ENCODE measurements at places on chromosomes 4 and X. TPM values are rescaled to one million over a fixed set of nuclear protein-coding genes. Genes with fewer than 3 reads are reported as not detected.

Gene CT45A5
- polyA plus RNA-seq, result not detected

- H3K27ac ChIP-seq, result no peak overlapping the region
- no peaks in the 10 kb centered on the region for H3K36me3 ChIP-seq
- no peaks in the 10 kb centered on the region for H3K27me3 ChIP-seq
- DNase-seq, result no peak
- H3K4me1 ChIP-seq, result no peaks in the 10 kb centered on the region
- H3K4me3 ChIP-seq, result no peak overlapping the region
These were observed 150.5 kb upstream of the RXFP1 start for GRCh38 chr4:158371158-158371557.

GRCh38 chrX:65643531-65644052, 23.9 kb upstream of the MSN start:
- no peaks in the 10 kb centered on the region for H3K36me3 ChIP-seq
- no peak overlapping the region for H3K4me3 ChIP-seq
- no peak overlapping the region for H3K27ac ChIP-seq
- no peak for DNase-seq
- no peaks in the 10 kb centered on the region for H3K4me1 ChIP-seq

- no peak overlapping the region for H3K27ac ChIP-seq
- H3K36me3 ChIP-seq, result peaks cover 28% of the 10 kb centered on the region
- no peaks in the 10 kb centered on the region for H3K27me3 ChIP-seq
These were observed 11.7 kb upstream of the PTTG2 start for GRCh38 chr4:37948542-37948941.

GRCh38 chr4:120435179-120435578, 368.5 kb upstream of the MAD2L1 start:
- no peak overlapping the region for H3K27ac ChIP-seq
- no peaks in the 10 kb centered on the region for H3K36me3 ChIP-seq
- H3K4me1 ChIP-seq, result no peaks in the 10 kb centered on the region

DNA sequence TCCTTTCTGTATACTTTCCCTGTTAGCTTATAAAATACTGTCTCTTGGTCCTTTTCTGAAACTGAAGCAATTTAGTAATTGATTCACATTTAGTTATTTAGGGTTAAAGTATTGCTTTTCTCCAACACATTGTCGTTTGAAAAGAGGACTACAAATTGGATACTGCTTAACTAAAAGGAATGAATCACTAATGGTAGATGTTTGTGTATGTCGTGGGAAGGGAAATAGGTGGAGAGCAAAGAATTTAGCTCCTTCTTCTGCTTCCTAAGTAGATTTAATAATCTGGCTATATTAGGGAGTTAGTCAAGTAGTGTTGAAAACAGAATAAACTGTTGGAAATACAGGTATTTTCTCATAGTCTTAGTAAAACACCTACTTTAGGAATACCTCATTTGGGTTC, 27.9 kb downstream of the SLAIN2 start:
- H3K36me3 ChIP-seq, result no peaks in the 10 kb centered on the region
- H3K27me3 ChIP-seq, result no peaks in the 10 kb centered on the region
- DNase-seq, result no peak
- H3K4me1 ChIP-seq, result peaks cover 27% of the 10 kb centered on the region

GRCh38 chr4:129344058-129344457, 248.1 kb downstream of the C4orf33 start:
- peaks cover 9% of the 10 kb centered on the region for H3K4me1 ChIP-seq
- no peaks in the 10 kb centered on the region for H3K27me3 ChIP-seq
- no peaks in the 10 kb centered on the region for H3K36me3 ChIP-seq
- no peak for DNase-seq

DNA sequence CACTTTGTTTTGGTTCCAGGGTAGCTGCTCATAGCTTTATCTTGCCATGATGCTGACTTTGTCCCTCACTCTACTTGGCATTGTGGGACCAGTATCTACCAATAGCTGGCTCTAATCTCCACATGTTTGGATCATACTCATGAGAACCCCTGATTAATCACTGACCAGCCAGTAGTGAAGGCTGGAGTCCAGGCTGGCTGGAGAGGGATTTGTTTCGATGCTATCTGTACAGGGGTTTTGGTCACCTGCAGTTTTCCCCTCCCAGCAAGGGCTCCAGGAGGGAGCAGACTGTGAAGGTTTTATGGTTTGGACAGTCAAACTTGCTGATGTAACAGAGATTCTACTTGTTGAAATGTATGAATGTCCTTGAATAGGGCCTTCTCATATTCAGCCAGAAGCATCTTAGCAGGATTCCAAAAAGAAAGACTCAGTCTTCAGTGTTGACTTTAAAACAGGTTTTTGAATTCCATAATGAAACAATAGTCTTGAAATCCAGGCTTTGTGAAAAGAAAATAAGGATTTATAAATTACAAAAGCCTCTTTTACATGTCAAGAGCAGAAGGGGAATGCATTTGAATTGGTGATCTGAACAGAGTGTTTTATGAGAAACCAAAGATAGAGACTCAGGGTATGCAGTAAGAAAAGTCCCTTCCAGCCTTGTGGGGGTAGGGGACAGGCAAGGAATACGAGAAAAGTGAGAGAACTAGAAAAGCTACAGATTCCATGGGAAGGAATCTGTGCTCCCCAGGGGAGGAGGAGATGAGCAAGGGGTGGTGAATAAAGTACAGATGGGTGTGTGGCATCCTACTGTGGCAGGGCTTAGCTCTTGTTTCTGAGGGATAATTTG, 103.1 kb upstream of the SHISA3 start:
- H3K36me3 ChIP-seq, result no peaks in the 10 kb centered on the region
- no peak overlapping the region for H3K4me3 ChIP-seq
- H3K27ac ChIP-seq, result no peak overlapping the region
- H3K4me1 ChIP-seq, result no peaks in the 10 kb centered on the region
- no peak for DNase-seq
- no peaks in the 10 kb centered on the region for H3K27me3 ChIP-seq

Gene PDGFRA
- 11.1 TPM for polyA plus RNA-seq

Gene MGARP
- polyA plus RNA-seq, result 0.54 TPM

Gene INTS6L
- 17.5 TPM for polyA plus RNA-seq

Gene VCX2
- not detected for polyA plus RNA-seq

DNA sequence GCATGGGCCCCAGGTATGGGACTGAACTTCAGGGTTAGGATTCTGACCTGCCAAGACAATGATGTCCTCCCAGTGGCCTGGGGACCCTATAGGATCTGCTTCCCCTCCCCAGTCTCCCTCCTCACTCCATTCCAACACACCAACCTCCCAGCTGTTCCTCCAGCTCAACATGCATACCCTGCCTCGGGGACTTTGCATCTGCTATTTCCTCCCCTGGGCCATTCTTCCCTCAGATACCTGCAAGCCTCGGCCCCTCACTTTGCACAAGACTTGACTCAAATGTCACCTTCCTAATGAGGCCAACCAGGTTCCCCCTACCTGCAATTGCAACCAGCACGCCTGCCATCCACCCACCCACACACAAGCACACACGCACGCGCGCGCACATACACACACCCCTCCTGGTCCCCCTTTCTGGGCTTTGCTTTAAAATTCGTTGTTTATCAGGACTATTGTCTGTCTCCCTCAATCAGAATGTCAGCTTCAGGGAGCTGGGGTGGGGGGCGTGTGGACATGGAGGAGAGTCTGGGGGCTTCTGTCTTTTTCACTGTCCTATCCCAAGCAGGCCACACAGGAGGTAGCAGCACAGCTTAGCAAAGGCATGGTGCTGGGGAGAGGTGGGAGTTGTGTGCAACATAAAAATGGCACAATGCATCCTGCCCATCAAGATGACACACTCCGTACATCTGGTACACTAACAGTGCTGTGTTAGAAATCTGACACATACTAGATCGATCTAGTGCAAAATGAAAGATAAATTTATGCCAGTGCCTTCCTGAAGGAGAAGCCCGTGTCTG, 20.6 kb upstream of the PPP2R2C start:
- H3K27me3 ChIP-seq, result peaks cover 84% of the 10 kb centered on the region
- H3K27ac ChIP-seq, result no peak overlapping the region
- H3K4me3 ChIP-seq, result no peak overlapping the region

GRCh38 chr4:81164623-81165416, 50.2 kb downstream of the PRKG2 start:
- no peaks in the 10 kb centered on the region for H3K36me3 ChIP-seq
- H3K27me3 ChIP-seq, result no peaks in the 10 kb centered on the region
- no peak overlapping the region for H3K27ac ChIP-seq
- no peaks in the 10 kb centered on the region for H3K4me1 ChIP-seq
- DNase-seq, result no peak
- H3K4me3 ChIP-seq, result no peak overlapping the region

Gene FGG
- 0.06 TPM for polyA plus RNA-seq

- H3K4me1 ChIP-seq, result peaks cover 10% of the 10 kb centered on the region
- peak within 1 kb of the TSS; percentile 31 for H3K4me3 ChIP-seq
- peak; percentile 74 for DNase-seq
- no peak within 1 kb of the TSS for H3K27ac ChIP-seq
- peaks cover 46% of the 10 kb centered on the region for H3K27me3 ChIP-seq
These were observed at the start of gene FAM184B for GRCh38 chr4:17781300-17782287. Gene FAM184B (minus strand): TSS chr4:17781621. CDS start chr4:17781299, 322 bp downstream.

GRCh38 chr4:7124689-7125442, 57.0 kb upstream of the GRPEL1 start:
- no peaks in the 10 kb centered on the region for H3K36me3 ChIP-seq
- H3K27me3 ChIP-seq, result peaks cover 21% of the 10 kb centered on the region
- no peak overlapping the region for H3K27ac ChIP-seq
- no peaks in the 10 kb centered on the region for H3K4me1 ChIP-seq

DNA sequence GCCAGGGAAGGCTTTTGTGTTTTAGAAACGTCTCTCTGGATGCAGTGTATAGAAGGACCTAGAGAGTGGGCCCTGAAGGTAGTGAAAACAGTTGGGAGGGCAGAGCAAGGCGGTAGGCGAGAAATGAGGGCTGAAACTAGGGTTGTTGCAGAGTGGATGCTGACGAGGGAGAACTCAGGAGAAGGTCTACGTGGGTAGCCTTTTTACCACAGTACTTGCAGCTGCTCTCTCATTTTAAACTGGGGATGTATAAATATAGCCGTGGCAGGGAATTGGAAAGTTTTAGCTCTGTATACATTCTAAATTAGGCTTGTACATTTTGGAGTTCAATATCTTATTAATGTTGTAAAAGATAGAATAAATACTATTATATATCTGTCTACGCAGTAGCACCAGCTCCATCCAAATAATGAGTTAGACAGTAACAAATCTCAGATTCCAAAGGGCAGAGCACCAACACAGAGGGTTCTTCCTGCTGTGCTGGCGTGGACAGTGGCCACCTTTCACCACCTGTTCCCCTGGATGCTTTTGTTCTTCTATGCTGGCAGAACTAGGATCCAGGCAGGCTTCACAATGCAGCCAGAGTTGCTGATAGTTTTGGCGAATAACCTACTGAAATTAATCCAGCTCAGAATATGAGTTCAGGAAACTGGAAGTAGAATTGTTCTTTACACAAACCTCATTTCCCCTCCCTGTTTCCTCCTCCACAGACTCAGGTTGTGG, 31.7 kb downstream of the CCNG2 start:
- H3K27me3 ChIP-seq, result no peaks in the 10 kb centered on the region
- H3K36me3 ChIP-seq, result no peaks in the 10 kb centered on the region
- H3K4me3 ChIP-seq, result no peak overlapping the region

- DNase-seq, result no peak
- no peaks in the 10 kb centered on the region for H3K27me3 ChIP-seq
- no peak overlapping the region for H3K27ac ChIP-seq
- H3K4me1 ChIP-seq, result no peaks in the 10 kb centered on the region
These were observed 6.0 kb upstream of the CENPE start for GRCh38 chr4:103204111-103204510.

GRCh38 chr4:67014592-67014991, 530.7 kb downstream of the CENPC start:
- H3K27me3 ChIP-seq, result no peaks in the 10 kb centered on the region
- no peak overlapping the region for H3K27ac ChIP-seq
- H3K4me1 ChIP-seq, result no peaks in the 10 kb centered on the region
- no peaks in the 10 kb centered on the region for H3K36me3 ChIP-seq

DNA sequence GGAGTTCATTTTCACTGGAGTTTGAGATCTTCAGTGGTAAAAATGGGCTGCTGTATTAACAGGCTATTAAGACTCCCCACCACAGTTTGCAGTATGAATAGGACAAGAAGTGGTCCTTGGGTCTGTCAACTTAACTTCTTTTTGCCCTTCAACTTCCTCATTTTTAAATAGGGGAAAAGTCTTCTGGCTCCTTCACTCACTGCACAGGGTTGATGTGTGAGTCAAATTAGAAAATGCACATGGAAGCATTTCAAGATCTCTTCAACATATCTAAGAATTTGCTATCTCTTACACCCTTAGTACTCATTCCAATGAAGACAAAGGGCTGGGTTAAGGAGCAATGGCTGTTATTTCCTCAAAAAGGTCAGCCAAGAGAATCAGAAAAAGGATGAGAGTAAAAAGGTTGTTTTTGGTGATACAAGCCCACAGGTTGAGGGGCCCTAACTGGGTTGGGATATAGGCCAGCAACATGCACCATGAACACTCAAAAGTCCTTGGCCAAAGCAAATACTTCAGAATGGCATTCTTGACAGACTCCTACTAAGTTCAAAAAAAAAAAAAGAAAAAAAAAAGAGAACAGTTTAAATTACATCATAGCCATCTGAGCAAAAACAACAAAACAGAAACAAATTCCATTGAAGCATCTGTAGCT, 13.4 kb downstream of the PDE5A start:
- no peaks in the 10 kb centered on the region for H3K36me3 ChIP-seq
- no peak overlapping the region for H3K4me3 ChIP-seq
- no peak for DNase-seq
- no peak overlapping the region for H3K27ac ChIP-seq
- no peaks in the 10 kb centered on the region for H3K27me3 ChIP-seq

- no peak overlapping the region for H3K27ac ChIP-seq
- no peak overlapping the region for H3K4me3 ChIP-seq
- DNase-seq, result no peak
- H3K4me1 ChIP-seq, result no peaks in the 10 kb centered on the region
These were observed 3.7 kb downstream of the KLB start for GRCh38 chr4:39410415-39410814.

DNA sequence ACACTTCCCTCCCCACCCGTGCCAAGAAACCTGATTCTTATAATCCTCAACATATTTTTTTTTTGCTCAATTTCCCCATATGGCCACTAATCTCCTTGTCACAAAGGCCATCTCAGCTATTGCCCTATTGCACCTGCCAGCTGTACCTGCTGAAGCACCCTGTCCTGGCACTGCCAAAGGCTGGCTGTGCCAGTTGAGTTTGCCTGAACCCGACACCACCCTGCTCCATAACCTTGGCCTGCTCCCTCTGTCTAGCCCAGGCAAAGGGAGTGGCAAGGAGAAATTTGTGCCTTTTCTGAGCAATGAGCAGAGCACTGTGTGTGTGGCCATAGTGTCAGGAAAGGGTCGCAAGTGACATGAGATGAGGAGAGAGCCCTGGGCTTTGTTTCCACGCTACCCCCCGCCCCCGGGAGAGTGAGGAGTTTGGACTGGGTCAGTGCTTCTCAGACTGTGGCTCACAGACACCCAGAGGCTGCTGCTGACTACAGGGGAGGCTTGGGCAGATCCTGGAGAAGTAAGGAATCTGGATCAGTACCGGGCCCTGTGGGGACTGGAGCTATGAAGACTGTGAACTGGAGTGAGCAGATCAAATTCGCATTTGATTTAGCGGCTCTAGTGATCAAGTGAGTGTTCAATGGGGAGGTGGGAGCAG, 42.2 kb upstream of the HMGB3 start:
- H3K36me3 ChIP-seq, result no peaks in the 10 kb centered on the region
- H3K4me1 ChIP-seq, result no peaks in the 10 kb centered on the region
- no peak overlapping the region for H3K27ac ChIP-seq
- no peak overlapping the region for H3K4me3 ChIP-seq
- DNase-seq, result peak; percentile 44

Measured in spleen (tissue), 13 donors.